Amygdala (tissue), 56 donors: ENCODE measurements at places on chromosomes 1 and 21.

GRCh38 chr1:72524021-72524420 is 241.7 kb upstream of the NEGR1 start:
- no peak for DNase-seq

- DNase-seq = no peak
Measured at GRCh38 chr1:201228011-201228983, 37.7 kb downstream of the IGFN1 start.

DNA sequence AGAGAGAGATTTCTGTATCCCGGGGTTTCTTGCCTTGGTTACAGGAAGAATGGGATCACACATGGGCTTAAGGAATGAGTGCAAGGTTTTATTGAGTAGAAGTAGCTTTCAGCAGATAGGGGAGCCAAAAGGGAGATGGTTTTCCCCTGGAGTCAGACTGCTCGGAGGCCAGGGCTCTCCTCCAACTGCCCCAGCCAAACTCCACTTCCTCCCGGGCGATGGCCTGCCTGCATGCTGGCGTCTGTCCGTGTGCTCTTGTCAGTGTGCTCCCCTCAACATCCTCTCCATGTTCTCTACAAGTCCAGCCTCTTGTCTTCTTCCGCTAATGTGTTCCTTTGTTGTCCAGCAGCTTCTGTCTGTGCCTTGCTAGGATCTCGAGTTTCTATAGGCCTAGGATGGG is 421.3 kb upstream of the ADGRL2 start:
- DNase-seq = no peak

DNA sequence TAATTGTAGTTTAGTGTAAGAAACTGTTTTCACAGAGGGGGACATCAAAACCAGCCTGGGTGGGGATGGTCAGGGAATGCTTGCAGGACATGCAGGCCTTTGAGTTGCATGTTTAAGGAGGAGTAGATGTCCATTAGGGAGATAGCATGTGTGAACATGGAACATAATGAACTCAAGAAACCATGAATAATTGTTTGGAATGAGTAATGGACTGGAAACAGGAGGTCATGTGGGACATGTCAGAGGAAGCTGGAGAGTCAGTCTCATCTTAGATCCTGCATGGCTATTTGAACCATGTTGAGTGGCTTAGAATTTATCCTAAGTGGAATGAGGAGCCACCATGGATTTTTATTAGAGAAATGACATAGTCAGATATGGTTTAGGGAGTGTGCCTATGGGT is 86.4 kb downstream of the RPE65 start:
- DNase-seq = no peak

- DNase-seq = no peak
Measured at GRCh38 chr1:201818971-201819750, 9.8 kb upstream of the IPO9 start.

DNA sequence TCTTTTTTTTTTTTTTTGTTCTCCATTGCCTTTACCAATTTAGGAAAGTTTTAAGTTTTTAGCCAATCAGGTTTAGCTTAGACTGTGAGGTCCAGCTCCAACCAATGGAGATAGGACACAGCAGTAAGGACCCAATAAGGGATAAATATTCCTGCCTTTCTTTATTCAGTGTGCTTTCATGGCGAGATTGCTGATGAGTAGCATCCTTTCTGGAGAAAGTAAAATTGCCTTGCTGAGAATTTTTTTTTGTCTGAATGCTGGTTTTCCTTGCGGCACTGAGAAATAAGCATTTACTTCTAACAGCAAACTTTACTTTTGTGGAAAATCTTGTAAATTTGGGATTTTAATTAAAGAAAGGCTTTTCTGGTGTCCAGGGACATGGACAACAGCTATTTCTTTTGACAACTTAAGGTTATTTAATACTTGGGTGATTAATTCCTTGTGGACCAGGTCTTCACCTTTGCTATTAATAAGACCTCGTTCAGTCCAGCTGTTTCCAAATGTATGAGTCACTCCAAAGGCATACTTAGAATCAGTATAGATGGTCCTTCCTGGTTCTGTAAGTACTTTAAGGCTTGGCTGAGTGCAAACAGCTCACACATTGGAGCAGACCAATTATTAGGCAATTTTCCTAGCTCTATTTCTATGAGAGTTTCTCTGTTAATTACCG is 54.1 kb downstream of the SERINC2 start:
- DNase-seq = no peak

DNA sequence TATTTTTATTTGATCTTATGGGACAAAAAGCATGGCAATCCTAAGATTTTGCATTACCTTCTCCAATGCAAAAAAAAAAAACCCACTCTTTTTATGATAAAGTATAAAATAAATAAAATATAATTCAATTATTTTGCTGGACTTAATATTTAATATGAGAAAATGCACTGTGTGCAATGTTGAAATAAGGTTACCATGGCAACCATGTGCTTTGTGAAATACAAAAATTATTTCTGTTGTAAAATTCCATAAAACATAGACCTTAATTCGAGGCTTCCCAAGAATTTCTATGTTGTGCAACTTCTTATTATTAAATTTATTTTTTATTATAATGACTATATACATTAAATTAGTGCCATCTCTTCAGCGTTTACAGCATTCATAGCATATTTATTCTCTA is 989.5 kb downstream of the MRPL39 start:
- no peak for DNase-seq

GRCh38 chr1:1250786-1251284 is 4.3 kb upstream of the C1QTNF12 start:
- DNase-seq = no peak

- no peak for DNase-seq
Measured at GRCh38 chr1:64536836-64537490, 67.0 kb downstream of the CACHD1 start.

DNA sequence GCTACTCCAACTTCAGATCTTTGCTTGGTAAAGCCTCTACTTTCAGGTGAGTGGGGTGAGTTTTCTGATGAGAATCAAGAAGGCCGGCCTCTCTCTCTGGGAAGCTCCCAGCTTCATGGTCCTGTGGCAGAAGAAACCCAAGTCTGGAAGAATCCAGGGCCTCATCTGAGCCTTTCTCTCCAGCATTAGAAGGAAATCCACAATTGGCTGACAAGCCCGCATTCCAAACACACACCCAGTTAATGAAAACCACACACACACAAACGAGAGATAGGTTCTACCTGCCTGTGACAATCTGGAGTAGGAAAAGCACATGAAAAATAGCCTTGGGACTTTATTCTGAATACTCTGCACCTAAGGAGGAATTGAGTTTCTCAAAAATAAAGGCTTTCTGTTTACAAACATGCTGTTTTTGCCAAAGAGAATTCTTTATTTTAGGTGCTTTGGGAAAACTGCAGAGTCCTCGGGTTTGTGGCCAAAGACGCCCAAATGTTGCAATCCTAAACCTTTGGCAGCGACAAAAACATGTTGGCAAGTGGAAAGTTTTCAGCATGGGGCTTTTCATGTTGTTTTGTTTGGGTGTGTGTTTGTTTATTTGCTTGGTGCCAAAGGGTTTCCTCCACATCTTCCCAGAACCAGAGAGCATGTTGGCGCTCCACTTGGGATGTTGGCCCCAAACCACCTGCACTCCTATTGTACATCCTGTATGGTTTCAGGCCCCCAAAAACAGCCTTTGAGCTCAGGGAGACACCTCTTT is 216.2 kb downstream of the SETD4 start:
- DNase-seq = no peak

DNA sequence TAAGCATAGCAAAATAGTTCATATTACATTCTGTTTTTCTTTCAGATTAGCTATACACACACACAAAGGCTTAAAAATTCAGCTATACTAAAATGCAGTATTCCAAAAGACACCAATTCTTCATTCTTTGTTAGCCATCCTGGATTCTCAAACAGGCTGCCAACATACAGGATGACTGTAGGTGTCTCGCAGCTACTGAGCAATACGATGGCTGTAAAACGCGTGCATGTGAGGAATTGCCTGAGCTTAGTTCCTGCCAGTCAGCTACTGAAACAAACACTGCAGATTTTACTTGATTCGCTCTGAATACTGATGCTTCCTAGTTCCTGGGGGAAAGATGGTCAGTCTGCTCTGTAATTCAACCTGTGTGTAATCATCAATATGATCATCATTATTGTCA is 24.7 kb upstream of the HMGN1 start:
- DNase-seq = no peak

DNA sequence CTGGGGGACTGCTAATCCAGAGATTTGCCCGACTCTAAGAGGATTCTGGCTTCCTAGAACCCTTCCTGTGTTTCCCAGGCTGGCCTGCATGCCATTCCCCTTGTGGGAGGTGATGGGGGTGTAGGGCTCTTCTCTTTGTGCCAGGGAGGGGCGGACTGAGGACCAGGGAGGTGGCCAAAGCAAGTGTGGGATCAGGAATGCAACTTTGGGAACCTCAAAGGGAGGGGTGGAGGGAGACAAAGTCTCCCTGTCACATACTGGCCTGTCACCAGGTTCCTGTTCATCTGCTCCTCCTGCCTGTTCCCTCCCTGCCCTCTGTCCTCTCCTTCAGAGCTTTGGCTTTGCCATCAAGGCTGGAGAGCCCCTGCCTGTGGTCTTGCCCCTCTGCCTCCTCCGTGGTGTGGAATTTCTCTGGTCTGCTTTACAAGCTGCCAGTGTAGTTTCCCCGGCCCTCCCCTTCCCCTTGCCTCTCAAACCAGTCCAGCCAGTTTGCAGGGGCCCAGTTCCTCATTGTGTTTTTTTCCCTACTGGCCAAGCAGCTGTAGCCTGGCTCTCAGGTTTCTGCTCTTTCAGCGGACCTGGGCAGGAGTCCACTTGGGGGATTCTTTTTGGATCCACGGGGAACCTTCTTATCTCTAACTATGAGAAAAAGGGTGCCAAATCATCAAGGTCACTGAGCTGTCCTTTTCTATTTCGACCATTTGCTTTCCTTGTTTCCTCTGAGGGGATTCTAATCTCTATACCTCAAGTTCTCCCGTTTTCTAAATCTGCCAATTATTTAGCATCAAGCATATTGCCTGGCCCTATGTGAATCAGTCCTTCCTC is 1.8 kb downstream of the CGN start:
- no peak for DNase-seq

- DNase-seq = no peak
Measured at GRCh38 chr1:91406773-91407389, 2.2 kb upstream of the HFM1 start.

DNA sequence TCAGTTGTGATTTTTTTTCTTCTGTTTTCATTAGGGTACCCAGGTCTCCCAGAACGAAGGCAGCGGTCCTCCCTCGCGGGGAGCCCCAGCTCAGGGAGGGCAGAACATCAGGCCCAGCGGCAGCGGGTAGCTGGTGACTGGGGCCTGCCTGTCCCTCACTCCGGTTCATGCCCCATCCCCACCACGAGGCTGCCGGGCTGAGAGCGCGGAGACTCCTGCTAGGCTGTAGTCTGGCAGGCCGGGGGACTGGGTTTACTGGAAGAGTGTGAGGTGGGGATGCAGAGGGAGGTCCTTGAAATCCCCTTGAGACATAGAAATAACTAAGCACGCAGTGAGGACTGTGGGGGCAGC is 10.5 kb downstream of the BRINP2 start:
- DNase-seq = no peak

GRCh38 chr21:36533468-36533848 is 53.5 kb upstream of the CLDN14 start:
- DNase-seq = no peak

- no peak for DNase-seq
Measured at GRCh38 chr1:107434361-107434693, 293.5 kb downstream of the NTNG1 start.

- no peak for DNase-seq
Measured at GRCh38 chr1:116764466-116764898, 10.3 kb downstream of the CD2 start.

- no peak for DNase-seq
Measured at GRCh38 chr1:234503193-234504050, 24.4 kb upstream of the TARBP1 start.

DNA sequence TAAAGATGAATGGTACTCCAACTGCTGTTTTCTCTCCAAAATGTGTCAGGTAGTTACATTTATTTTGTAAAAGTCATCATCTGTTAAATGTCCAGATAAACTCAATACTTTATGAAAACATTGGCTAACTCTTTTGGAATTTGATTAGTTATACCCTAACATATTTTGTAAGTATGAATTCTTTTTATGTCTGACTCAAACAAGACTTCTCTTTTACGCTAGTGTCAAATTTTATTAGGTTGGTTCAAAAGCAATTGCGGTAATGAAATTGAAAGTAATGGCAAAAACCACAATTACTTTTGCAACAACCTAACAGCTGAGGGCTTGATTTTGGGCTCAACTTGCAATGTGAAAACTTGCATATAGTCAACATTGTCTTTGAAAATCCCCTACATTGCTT is 41.0 kb upstream of the USP25 start:
- DNase-seq = no peak

DNA sequence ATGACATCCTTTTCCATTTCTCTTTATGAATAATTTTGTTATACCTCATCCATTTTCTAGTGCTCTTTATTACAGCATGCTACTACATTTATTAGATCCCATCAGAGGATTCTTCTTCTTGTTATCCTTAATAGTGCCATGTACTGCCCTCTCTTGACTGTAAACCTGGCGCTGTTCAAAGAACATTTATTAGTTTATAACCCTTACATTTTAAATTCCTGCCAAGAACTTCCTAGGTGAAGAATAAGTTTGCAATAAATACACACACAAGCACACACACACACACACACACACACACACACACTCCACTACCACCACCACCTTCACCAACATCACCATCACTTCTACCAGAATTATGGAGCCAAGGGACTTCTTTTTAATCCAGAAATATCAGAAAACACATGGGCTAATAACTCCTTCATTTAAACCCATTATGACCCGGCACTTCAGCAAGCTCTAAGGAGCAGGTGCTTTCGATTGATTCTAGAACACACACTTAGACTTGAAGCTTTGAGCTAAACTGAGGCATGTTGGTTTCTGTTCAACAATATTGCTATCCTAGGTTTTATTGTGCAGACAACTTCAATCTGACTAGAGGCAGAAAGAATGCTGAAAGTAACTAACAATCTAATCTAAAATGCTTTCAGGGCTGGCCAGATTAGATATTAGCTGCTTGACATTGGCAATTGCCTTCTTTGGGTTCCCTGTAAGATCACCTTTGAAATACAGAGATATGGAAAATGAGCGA is 556.8 kb downstream of the LMO4 start:
- DNase-seq = no peak

DNA sequence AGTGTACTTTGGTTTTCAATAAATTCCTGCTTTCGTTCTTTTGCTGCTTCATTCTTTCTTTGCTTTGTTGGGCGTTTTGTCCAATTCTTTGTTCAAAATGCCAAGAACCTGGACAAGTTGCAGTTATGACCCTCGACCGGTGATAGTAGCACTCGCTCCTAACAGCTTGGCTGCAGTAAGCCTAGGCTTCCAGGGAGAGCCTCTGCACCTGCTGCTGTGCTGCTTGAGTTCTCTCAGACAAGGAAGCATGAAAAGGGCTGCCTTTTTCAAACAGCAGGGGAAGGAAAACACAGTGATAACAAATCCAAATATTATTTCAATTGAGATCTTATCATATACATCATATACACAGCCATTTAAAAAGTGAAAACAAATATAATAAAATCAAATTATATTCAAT is 12.8 kb upstream of the RIPK4 start:
- DNase-seq = no peak

DNA sequence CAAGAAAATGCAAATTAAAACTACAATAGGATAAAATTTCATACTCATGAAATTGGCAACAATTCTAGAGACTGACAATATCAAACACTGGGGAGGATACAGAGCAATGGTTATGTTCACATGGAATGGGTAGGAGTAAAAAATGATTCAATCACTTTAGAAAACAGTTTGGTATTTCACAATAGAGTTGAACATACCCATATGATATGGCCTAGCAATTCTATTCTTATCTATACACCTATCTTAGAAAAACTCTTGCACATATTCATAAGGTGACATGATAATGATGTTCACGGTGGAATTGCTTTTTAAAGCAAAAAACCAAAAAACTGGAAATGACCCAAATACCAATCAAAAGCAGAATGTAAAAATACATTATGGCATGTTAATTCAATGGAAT is 28.7 kb downstream of the PHC2 start:
- no peak for DNase-seq
